ENCODE measurements at places on chromosomes 13 and 19.

GRCh38 chr13:24228852-24229458 lies 68.4 kb downstream of the SPATA13 start:
- no peak for DNase-seq

DNA sequence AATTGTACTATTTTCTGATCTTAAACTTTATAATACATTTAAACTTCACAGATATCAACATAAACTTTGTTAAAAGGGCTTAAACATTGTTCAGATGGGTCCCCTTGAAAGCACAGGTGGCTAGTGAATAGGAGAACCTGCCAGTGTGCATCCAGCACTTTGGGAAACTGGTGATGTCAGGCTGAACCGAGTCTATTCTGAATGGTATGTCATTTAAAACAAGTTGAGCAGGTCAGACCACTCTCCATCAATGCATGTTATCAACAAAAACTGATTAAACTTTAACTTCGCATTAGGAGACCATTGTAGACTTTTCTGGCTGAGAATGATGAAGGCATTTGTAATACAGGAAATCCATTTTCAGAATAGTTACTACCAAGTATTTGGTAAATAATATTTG lies 50.1 kb upstream of the FREM2 start:
- no peak for DNase-seq

- DNase-seq: no peak
Observed at GRCh38 chr13:42569576-42570344, 4.2 kb upstream of the TNFSF11 start.

DNA sequence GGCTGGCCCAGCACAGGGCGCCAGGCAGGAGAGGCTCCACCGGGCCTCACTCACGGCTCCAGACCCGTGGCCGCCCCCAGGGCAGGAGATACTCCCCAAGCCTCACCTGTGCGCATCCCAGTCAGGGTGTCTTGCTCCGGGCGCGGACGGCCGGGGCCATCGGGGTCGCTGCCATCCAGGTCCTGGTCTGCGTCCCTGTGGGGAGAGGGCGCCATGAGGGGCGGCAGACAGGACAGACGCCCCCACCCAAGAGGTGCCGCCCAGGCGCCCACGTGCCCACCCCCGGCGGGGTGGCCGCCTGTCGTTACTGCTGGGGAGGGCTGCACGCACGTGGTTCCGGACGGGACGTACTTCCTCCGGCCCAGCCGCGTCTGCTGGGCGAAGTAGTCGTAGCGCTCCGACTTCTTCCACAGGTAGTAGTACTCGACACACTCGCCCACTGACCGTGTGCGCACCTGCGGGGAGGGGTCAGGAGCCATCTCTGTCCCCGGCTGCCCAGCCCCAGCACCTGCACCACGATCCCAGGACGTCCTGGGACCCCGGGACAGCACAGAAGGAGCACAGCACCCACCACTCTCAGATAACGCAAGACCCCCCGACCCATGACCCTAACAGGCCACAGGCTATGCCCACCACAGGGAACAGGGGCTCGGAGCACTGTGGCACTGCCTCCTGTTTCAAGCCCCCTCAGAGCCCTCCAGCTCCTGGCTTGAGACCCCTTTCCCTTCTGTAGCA lies 17.4 kb upstream of the PLPP2 start:
- DNase-seq: no peak

DNA sequence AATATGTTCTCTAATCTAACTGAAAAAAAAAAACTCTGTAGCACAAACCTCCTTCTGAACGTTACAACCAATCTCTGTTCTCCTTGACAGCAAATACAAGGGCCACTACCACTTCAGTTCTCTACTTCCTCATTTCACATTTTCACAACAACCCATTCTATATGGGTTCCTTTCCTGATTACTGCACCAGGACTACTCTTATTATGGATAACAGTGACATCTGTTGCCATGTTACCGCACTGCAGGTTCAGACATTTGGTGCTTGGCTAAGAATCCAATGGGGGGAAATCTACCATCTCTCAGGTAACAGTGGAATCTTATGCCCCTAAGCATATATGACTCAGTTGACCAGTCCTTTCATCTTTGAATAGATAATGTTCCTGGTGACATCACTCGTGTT lies 11.6 kb upstream of the FPR3 start:
- DNase-seq: no peak

- no peak for DNase-seq
Observed at GRCh38 chr19:48695743-48696352, at the start of gene FUT2. TSS of gene FUT2 (plus strand) at chr19:48695971. CDS start at chr19:48702957, 6,986 bp downstream.

DNA sequence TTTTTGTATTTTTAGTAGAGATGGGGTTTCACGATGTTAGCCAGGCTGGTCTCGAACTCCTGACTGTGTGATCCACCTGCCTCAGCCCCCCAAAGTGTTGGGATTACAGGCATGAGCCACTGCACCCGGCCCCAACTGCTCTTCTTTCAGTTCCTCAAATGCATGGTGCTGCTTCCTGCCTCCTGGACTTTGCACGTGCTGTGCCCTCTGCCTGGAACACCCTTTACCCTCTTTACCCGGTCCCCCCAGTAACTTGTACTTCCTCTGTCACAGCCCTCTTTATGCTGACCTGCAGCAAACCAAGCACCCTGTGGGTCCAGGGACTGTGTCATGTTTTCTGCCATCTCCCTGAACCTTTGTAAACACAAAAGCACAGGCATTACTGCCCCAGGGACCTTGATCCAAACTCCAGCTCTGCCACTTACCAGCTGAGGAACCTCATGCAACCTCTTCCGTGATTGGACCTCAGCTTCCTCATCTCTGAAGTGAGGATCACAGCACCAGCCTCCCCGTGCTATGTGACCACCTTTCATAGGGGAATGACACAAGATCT lies 3.8 kb downstream of the BLVRB start:
- DNase-seq: no peak

DNA sequence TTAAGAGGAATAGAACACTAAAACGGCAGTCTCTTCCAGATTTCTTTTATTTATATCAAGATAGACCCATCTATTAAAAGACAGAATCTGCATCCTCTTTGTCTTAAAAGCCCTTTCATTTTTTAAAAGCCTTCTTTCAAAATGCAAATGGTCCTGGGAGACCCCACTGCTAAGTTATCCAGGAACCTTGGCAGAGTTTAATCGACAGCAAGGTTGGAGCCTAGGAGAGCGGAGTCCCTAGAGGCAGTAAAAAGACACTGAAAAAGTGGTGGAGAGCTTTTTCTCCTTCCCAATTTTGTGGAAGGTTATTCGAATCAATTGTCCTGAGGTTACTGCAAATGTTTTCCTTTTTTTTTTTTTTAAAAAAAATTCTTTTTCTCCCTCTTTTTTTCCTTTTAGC lies 294.7 kb downstream of the NALCN start:
- DNase-seq: no peak

GRCh38 chr13:53890696-53891095 lies 862.1 kb downstream of the OLFM4 start:
- no peak for DNase-seq

DNA sequence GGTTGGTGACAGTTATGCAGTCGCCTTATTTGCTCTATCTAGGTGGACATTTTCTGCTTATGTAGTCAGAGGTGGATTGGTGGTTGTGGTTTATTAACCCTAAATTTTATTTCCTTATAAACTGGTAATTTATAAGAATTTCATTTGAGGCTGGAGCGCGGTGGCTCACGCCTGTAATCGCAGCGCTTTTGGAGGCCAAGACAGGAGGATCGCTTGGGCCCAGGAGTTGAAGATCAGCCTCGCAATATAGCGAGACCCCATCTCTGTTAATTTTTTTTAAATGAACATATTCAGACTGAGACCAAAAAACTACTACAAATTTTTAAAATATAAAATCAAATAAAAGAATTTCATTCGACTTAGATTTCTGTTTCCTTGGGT lies 810 bp downstream of the ZNF627 start:
- DNase-seq: no peak

GRCh38 chr13:113639616-113640262 lies 18.3 kb downstream of the ATP4B start:
- DNase-seq: no peak

- no peak for DNase-seq
Observed at GRCh38 chr13:112967686-112968379, 1.2 kb upstream of the MCF2L start.

- no peak for DNase-seq
Observed at GRCh38 chr13:50735071-50735470, 108.4 kb downstream of the DLEU7 start.

GRCh38 chr13:27827646-27828045 lies 35.4 kb downstream of the GSX1 start:
- no peak for DNase-seq

DNA sequence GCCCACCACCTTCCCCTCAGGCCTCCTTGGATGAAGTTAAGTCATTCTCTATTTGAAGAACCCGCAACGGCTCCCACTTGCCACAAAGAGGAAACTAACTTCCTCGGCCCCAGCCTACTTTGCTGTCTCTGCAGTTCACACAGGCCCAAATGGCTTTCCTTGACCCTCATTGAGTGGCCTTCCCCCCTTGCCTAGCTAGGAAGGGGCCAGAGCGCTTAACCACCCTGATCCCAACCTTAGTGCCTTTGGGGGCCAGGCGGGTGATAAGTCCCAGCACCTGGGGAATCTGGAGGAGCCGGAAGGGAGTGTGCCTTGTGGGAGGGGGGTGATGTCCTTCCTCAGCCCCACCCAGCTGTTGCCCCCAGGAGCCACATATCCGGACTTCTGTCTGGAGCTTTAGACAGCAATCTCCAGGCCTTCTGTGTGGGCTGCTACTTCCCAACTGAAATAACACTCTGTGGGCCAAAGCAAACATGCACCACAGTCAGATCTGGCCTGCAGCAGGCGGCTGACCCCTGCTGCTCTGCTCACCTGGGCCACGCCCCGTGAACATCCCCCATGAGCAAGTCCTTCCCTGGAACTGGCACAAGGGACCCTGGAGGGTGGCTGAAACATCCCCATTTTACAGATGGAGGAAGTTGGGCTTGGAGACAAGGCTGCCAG lies 10.5 kb downstream of the NECTIN2 start:
- DNase-seq: no peak

GRCh38 chr13:94218537-94218936 lies 260.9 kb downstream of the DCT start:
- DNase-seq: no peak

DNA sequence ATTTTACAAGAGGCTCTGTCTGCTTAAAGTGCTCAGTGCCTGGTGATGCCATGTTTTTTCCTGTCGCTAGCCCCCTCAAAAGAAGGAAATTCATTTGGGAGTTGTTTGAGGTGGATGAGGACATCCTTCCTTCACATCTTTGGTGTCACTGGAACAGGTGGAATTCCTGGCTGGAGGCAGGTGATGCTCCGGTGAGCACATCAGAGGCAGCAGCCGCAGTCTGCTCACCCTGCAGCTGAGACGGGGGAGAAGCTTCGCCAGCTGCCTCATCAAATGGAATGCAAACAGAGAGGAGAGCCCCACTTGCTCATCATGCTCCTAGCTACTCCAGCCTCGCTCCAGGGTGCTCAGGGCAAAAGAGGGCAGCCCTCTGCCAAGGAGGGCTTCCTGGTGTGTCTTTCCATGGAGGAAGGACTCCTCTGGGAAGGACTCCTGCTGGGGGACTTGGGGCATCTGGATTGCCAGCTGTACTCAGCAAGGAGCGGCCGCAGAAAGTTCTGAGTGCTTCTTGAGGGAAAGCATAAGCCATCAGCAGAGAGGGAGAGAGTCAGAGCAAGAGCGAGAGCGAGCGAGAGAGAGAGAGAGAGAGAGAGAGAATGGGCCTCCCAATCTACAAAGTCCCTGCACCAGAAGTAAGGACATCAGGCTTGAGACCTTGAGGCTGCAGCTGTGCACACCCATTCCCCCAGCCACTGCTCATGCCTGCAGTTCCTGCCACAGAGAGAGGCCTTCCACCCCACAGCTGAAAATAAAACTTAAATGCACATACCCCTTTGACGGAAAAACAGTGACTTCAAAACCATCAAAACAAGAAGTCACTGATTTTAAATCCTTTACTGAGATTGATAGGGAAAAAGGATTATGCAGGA lies 74.3 kb upstream of the UBL3 start:
- no peak for DNase-seq

DNA sequence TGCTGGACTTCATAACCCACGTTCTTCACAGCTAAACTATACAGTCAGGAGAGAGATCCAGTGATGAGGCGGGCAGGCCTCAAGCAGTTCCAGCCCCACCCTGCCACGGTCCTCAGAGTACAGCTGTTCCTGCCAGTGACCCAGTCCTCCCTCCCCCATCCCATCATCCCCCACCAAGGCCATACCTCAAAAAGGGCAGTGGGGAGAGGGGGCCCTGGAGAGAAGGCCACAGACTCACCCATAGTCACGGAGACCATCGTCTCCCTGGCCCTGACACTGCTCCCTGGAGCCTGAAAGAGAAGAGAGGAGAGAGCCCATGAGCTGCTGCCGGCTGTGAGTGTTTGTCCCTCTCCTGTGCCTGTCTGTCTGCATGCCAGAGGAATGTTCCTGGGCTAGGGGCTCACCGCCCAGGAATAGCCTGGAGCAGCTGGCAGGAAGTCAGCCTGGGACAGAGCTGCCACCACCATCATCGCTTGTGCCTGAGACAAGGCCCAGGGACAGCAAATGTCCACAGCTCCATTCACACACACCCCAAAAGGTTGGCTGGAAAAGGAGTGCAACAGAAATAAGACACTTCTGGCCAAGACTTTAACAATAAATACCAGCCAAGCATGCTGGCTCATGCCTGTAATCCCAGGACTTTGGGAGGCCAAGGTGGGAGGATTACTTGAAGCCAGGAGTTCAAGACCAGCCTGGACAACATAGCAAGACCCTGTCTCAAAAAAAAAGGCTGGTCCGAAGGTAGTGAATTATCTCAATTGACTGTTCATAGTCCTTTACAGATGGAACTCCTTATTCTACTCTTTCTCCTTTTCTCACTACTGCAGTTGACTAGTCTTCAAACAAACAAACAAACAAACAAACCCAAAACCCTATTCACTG lies 6.4 kb downstream of the C19orf47 start:
- no peak for DNase-seq

DNA sequence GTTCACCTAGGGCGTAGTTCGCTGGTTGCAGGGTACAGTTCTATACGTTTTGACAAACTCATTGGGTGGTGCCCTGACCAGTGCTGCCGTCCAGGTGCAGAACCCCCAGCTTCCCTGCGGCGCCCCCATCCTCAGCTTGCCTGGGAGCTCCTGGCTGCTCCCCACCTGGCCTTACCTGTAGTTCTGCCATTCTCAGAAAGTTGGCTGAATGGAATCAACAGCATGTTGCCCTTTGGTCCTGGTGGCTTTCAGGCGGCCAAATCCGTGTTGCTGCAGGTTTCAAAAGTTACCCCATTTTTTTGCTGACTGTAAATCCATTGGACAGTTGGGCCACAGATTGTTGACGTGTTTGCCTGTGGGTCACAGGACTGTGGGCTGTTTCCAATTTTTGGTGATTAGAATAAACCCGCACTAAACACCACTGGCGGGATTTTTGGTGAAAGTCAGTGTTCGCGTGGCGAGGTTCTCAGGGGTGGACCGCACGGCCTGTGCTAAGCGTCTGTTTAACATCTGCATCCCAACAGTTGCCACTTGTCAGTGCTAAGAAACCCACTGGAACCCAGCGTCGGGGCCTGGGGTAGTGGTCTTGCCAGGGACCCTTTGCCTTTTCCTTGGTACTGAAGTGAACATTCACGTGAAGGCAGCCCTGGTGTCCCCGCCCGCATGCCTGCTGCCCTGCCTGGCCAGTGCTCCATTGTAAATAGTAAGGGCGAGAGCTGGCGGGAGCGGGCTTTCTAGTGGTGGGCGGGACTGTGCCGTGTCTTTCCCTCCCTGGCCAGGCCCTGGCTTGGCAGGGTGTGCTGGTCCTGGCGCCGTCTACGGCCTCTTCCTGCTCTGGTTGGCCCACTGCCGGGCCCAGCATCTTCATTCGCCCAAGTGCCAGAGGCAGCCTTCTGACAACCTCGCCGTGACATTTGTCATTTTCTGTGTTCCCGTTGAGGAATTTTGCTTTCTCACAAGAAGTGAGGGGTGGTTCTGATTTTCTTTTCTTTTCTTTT lies 3.3 kb downstream of the DOT1L start:
- no peak for DNase-seq
